ENCODE measurements at places on chromosomes 7 and 10.

GRCh38 chr7:54839575-54840213 lies 80.7 kb upstream of the SEC61G start:
- DNase-seq: no peak

DNA sequence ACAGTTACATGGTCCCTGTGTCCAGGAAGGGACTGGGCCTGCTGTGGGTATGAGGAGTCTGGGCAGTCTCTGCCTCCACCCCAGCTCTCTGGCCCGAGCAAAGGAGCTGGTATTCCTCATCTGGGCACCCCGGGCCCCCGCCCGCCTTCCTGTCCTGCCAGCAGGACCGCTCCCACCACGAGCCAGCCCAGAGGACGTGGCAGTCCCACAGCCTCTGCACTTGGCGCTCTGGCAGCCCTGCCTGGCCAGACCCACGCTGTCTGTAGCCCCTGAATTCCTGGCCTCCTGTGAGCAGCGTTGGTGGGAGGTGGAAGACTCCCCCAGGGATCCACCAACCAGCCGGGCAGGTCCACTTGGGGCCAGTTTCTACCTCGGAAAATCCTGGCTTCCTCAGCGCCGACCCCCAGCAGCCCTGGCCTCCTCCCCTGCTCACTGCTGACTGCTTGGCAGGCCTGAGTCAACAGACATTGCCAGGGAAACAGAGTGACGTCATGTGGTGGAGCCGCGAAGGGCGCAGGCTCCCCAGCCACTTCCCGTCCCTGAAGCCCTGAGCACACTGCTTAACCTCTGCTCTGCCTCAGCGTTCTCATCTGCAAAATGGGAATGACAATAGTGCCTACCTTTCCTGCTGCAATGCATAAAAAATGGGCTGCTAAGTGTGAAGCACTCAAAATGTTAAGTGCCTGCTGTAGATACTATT lies 21.6 kb upstream of the LIMK1 start:
- peak; percentile 76 for DNase-seq

DNA sequence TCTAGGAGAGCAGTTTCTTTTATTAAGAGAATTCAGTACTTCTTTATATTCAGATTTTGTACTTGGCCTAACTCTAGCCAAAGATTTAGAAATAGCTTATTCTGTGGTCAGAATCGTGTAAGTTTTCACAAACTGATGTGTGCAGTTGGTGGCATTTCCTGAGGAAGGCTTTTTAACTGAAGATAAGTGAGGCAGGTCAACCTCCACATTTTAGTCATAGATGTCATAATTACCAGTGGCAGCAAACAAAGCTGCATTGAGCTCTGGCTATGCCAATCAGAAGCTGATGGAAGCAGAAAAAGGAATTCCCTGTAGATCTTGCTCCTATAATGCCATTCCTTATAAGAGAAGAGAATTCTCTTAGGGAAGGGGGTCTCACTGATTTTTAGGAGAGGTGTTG lies 141.3 kb upstream of the SP8 start:
- DNase-seq: no peak

DNA sequence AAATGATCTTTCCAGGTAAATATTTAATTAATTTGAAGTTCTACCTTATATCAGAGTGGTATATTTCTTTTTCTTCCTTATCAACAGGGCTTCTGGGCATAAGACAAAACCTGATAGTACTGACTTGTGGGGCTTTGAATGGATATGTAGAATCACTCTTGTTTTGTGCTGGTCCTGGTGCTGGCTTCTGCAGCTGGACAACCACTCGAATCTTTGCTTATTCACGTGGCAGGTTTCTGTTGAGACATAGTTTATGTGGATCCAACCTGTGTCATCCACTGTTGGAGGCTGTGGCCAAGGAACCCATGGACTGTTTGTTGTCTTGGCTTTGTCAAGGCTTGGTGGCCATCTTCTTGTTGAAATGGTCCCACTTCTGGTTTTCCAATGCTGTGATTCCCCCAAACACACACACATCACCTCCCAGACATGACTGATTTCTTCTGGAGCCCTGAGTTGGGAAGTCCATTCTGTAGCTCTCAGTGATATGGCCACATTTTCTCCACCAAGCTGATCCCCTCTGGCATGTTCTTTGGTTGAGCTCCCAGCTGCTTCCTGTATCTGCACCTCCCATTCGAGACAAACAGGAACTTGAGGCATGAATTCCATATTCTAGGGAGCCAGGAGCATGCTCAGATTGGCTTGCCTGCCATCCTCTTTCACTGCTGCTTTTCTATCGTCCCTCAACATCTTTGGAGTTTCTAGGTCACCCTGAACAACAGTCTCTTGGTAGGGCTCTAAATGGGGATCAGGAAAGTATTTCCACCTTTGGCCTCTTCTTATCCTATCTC lies 19.5 kb downstream of the TAS2R41 start:
- no peak for DNase-seq

- no peak for DNase-seq
Observed at GRCh38 chr7:48035967-48036478, 680 bp downstream of the C7orf57 start.

DNA sequence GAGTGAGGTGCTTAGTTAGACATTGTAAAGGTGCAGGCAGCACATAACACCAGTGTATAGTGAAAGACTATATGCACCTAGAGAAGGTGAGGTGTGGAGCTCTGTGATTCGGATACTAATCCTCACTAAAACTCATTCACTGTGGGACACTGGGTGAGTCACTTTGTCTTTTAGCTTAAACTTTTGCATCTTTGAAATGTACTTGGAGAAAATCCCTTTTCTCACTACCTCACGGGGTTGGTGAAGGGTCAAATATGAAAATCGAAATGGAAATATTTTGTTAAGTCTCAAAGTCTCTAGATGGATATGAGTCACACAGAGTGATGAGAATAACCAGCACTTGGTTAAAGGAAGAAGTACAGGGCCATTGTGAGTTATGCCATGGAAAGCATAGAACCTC lies 38.0 kb downstream of the MDFIC start:
- DNase-seq: no peak

- DNase-seq: no peak
Observed at GRCh38 chr10:92868036-92868435, 19.7 kb downstream of the EXOC6 start.

DNA sequence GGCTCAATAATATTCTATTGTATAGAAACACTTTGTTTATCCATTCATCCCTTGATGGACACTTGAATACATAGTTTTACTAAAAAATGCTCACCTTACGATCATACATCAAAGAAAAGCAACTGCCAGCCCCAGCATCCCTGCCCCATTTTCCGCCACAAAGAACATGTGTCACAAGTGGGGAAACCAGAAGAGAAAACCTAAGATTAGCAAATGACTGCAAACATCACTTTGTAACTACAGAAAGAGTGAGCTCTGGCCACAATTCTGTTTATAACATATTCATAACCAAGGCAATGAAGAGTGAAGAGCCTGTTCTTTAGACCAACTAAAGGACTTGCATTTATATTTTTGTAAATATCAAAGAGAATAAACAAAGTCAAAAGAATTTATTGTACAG lies 89.8 kb downstream of the DOCK4 start:
- no peak for DNase-seq

DNA sequence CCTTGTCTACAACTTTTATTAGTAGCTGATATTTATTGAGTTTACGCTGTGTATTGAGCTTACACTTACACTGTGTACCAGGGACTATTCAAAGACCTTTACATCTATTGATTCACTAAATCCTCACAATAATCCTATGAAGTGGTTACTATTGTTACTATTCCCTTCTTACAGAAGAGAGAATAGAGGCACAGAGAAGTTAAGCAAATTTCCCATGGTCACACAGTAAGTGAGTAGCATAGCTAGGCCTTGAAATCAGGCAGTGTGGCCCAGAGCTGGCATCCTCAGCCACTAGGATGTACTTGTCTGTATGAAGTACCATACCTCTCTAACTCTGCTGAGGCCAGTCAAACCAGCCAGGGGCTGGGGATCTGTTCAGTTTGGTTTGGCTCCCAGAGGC lies 7.6 kb downstream of the COL13A1 start:
- no peak for DNase-seq

- DNase-seq: no peak
Observed at GRCh38 chr10:34507217-34507616, 307.9 kb downstream of the PARD3 start.

GRCh38 chr7:157235357-157236333 lies 96.9 kb downstream of the UBE3C start:
- DNase-seq: no peak

DNA sequence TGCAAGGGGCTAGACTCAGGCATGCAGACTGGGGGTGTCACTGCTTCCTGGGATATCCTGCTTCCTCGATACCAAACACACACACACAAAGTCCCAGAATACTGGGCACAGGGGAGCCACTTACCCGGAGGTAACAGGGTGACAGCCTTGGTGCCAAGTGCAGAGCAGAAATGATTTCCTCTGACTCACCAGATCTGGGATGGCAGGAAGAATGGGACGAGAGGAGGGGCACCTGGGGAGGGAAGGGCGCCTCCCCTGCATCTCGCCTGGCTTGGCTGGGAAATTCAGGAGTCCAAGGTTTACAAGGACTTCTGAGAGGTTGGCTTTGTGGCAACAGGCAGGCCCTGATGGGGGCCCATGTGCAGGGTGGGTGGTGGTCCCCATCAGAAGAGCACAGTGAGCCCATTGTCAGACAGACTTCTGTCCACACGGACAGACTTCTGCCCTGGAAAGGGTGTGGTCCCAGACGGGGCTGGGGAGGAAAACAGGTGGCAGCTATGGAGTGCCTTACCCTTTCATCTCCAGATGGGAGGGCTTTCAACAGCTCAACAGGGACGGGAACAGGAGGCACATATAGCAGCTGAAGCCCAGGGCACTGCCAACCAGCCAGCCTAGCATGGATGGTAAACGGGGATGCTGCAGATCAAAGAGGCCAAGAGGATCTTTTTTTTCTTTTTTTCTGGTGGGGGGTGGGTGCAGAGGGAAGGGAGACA lies 9.7 kb upstream of the CCL24 start:
- DNase-seq: no peak

DNA sequence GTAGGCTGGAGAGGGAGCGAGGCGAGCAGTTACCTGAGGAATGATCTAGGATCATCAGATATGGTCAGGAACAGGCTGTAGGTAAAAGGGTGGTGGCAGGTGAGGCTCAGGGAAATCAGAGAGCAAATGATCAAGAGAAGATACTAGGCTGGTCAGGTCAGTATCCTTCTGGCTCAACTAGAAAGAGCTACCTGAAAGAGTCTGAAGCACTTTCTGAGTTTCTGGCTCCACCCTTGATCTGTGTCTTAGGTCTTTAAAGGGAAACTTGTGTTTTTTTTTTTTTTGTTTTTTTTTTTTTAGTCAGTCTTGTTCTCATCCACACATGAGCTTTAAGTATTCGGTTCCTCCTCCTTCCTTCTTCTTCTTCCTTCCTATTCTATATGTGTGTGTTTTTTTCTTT lies 10.5 kb downstream of the ADAM22 start:
- DNase-seq: no peak

GRCh38 chr10:77905086-77905748 lies 21.3 kb downstream of the DLG5 start:
- DNase-seq: no peak

DNA sequence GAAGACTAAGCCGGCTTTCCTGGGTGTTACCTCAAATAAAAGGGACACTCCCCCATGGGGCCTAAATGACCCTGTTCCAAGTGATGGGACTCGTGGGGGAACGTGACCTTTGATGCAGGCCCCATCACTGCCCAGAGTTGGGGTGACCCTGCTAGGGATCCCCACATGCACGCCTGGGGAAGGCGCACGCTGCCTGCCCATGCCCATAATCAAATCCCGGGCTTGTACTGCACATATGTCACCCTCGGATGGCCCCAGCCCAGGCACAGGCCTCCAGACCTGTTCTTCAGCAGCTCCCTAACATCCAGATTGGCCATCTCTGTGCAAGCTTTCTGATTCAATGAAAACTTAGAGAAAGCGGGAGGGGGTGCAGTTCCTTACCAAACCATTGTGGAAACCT lies 14.7 kb downstream of the EBF3 start:
- DNase-seq: no peak

GRCh38 chr7:16233517-16233916 lies 187.8 kb downstream of the CRPPA start:
- DNase-seq: peak; percentile 39

DNA sequence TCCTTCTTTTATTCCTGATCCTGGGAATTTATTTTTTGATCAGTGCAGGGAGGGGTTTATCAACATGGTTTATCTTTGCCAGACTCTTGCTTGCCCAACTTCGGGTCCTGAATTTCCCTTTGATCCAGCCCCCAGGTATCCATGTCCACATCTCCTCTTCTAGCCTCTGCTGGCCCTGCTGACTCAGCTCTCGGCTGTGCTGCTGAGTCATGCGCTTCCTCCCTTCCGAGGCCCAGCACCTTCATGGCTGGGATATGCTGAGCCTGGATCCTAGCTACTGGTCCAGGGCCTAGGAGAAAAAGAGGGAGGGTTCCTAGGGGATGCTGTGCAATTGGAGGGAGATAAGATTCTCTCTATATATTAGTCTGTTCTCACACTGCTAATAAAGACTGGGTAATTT lies 380.7 kb upstream of the SHH start:
- no peak for DNase-seq

- no peak for DNase-seq
Observed at GRCh38 chr7:43511769-43512515, 71.0 kb upstream of the STK17A start.

- peak; percentile 83 for DNase-seq
Observed at GRCh38 chr10:88932539-88933256, 19.9 kb downstream of the ACTA2 start.

- DNase-seq: no peak
Observed at GRCh38 chr10:95573964-95574604, 12.9 kb upstream of the SORBS1 start.

DNA sequence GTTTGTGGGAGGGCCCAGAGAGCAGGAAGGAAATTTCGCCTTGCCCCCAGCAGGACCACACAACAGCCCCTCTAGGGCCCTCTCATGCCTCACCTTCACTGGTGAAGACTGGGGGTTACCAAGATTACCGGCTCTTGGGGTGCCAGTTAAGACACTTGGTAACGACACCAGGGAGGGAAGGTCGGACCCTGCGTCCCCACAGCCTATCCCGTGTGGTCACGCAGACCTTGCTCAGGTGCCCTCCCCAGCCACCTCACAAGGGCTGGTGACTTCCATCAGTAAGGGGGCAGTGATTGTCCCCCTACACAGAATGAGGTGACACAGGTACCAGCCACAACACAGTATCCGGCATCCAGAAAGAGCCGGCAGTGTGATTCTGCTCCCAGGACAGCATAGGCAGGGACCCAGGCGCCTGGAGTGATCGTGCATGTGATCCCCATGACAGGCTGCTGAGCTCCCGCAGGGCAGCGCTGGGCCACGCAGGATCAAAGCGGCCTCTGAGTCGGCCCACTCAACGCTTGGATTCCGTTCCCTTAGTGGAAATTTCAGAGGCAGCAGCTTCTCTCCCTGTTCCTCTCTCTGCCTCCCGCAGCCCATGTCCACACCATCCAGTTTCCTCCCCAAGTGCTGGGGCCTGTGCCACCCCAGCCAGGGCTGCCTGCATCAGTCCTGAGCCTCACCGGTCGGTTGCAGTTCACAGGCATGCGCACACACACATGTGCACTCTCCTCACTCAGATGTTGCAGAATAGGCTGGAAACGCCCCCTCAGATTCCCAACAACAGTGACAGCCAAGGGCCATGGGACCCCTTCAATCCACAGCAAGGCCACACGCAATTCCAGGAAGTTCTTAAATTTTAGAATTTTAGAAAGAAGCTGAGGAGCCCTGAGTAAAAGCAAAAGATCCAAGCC lies 35.8 kb downstream of the CAMK2B start:
- DNase-seq: no peak
